Bone marrow (tissue), 2 donors: ENCODE measurements at places on chromosomes 4 and X.

- DNase-seq: no peak
Measured at GRCh38 chrX:41862562-41863184, 60.7 kb downstream of the CASK start.

DNA sequence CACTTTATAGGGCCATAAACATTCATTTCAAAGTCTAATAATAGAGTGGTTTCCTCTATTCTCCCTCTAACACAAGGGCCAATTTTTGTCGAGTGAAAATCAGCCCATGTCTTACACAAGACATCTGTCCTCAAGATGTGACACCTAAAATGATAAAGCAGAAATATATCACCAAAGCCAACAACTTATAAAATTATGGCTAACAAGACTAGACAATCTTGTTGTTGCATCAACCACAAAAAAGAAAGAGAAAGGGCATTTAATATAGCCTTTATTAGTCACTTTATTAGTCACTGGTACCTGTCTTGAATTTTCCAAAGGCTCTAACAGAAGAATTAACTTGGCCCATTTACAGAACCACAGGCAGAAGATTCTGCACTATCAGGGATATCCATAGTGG, 161.6 kb downstream of the SMIM20 start:
- DNase-seq: no peak

- no peak for DNase-seq
Measured at GRCh38 chrX:9227276-9227675, 193.3 kb upstream of the FAM9B start.

- DNase-seq: no peak
Measured at GRCh38 chr4:137707626-137708025, 175.3 kb upstream of the PCDH18 start.

DNA sequence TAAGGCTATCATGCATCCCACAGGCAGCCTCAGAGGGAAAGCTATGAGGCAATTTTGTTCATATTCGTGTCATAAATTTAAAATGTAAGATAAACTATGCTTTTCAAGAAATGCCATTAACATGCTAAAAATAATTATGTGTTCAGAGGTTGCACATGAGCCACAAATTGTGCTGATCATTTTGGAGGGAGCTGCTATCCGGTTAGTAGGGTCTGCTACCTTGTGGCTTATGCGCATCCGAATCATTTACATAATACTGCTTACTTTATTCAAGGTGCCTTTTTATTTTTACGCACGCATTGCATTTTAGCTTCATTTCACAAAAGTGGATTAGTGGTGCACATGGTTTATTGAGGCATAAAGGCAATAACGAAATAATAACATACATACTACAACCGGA, 76.4 kb upstream of the WWC2 start:
- no peak for DNase-seq

DNA sequence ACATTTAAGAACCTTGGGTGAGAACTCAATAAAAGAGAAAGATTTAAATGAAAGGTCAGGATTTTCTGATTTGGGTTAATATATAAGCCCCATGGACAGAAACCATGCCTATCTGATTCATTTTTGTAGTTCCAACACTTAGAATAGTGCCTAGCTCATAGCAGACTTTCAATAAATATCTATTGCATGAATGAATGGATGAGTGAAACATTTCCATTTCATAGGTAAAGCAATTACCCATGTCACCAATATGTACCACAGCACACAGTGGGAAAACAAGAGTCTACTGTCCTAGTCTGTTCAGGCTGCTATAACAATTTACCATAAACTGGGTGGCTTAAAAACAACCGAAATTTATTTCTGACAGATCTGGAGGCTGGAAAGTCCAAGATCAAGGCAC, 63.9 kb upstream of the PTPN13 start:
- no peak for DNase-seq

DNA sequence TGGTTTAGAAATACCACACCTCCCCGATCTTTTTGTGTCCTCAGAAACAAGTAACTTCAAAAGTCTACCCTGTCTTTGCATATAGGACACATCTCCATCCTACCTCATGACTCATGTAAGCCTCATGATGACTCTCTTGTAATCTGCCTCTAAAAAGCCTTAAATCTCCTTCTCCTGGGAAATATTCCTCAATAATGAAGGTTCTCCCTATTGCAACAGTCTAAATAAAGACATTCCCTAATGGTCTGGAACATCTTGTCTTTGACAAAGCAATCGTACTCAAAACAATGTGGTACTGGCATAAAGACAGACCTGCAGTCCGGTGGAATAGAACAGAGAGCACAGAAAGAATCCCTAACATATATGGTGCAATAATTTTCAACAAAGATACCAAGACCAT, 257.7 kb downstream of the OPHN1 start:
- DNase-seq: no peak

DNA sequence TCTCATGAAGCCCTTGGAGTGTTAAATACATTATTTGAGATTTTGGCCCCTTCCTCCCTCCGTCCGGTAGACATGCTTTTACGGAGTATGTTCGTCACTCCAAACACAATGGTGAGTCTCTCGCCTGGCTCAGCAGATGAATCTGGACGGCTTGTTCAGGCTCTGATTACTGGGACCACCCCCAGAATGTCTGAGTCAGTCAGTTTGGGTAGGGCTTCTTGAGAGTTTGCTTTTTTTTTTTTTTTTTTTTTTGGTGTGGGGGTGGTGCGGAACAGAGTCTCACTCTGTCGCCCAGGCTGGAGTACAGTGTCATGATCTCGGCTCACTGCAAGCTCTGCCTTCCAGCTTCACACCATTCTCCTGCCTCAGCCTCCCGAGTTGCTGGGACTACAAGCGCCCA, 62.4 kb upstream of the MSANTD1 start:
- DNase-seq: no peak

DNA sequence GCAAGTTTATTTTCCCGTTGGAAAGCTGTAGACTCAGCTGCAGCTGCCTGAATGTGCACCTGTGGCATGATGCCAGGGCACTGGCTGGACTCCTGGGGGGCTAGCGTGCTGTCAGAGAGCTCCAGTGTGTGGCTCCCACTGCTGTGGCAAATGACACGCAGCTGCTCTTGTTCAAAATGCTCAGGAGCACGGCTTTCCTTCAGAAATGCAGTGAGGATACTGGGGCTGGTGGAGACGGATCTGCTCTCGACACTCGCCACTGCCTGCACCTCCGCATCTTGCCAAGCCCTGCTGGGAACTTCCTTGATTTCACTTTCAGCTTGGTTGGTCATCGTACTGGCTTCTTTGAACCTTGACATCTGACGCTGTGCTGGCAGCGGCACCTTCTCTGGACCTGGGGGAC, 58.7 kb downstream of the GPRIN3 start:
- no peak for DNase-seq

GRCh38 chr4:22237846-22238494, 277.9 kb downstream of the ADGRA3 start:
- no peak for DNase-seq
